ENCODE measurements at places on chromosomes 6 and 20.

DNA sequence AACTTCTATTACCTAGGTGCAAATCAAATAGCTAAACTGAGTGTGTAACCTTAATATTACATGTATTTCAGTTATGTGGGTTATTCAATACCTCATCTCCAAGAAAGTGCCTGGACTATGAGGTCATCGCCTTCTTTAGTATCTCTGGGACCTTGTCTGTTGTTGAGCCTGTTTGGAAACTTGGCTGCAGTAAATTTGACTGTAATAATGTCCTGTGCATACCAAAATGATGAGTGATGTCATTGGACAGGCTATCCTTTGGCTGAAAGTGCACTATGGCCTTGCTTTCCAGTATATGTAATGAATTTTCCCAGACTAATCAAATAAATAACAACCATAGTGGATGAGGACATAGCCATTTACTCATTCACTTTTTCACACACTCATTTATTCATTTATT is 455.1 kb downstream of the ADGRB3 start:
- DNase-seq: peak; percentile 91

- no peak for DNase-seq
Measured at GRCh38 chr6:4264601-4265000, 129.2 kb upstream of the ECI2 start.

GRCh38 chr6:91447530-91448254 is 860.8 kb upstream of the MAP3K7 start:
- no peak for DNase-seq

DNA sequence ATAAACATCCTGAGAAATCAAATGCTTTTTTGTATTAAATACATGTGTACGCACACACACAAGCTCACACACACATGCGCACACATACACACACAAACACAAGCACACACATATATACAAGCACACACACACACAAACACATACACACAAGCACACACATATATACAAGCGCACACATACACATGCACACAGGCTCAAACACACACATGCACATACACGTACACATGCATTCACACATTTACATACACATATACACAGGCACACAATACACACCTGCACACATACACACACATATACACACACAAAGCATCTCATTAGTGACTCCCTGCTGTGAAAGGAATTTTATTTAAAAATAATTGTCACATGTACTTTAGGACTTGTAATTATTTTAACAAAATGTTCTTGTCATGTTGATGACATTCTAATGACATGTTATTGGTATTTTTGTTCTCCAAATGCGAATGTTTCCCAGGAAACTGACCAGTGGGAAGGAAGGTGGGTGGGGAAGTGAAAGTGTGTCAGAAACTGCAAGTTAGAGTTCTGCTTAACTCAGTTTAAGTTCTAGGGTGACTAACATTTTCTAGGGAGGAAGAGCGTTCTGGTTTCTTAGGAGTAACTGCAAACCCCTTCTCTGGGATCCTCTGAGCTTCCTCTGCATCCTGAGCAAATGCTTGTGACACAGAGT is 113.9 kb upstream of the ZNF217 start:
- peak; percentile 63 for DNase-seq

DNA sequence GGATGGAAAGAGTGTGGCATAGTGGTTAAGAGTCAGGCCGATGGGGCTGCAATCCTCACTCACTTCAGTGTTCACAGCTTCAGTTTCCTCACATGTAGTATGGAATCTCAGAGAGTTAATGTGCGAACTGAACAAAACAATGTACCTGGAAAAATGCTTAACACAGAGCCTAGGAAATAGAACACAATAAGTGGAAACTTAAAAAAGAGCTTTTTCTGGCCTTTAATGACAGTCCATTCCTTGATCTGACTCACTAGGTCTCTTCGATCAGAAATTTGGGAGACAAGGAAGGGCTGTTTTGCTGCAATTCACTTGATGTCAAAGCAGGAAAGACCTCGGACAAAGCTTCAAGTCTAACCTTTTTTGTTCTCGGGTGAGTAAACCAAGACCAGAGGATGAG is 56.1 kb downstream of the KCNB1 start:
- DNase-seq: no peak

DNA sequence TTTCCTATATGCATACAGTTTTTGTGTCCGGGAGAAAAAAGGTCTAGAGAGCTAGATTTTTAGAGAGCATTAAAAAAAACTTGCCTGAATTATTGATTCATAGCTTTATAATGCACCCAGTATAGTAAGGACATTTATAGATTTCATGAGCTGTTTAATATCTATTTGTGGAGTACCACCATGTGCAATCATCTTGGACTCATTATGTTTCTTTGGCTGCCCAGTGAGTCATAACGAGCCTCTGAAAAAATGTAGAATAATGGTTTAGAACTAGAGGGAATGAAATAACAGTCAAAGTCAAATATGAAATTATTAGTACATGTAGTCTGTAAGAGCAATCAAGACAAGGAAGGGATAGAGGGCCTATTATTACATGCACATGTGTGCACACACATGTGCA is 350.0 kb downstream of the CD83 start:
- DNase-seq: no peak

DNA sequence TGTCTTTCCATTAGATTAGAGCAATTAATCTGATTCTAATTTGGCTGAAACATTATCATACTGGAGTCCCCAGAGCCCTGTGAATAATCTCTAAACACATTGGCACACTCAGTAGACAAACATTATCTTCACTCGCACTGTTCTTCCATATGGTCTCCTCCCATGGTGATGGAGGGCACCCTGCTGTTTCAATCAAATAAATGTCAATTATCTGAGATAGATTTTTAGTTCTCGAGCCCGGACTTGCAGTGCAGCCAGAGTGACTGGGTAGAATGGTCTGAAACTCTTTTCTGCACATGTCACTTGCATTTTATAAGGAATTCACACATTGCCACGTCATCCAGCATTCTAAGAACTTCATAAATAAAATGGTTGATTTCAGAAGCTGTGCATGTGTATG is 90.6 kb upstream of the MAP3K7 start:
- DNase-seq: no peak
